ENCODE measurements at places on chromosomes 11 and 22. TPM values are rescaled to one million over a fixed set of nuclear protein-coding genes. Genes with fewer than 3 reads are reported as not detected.

NEFH gene
- 1.7 TPM for total RNA-seq

POLR3H gene
- 39.7 TPM for total RNA-seq

ANAPC15 gene
- total RNA-seq = 108 TPM

SPDYC gene
- not detected for total RNA-seq

IL17REL gene
- total RNA-seq = not detected

IFTAP gene
- 15.8 TPM for total RNA-seq

CFAP300 gene
- total RNA-seq = 0.90 TPM

- DNase-seq = no peak
Observed at GRCh38 chr11:108535384-108535955, 37.3 kb upstream of the POGLUT3 start.

GRCh38 chr11:19101796-19102520, 15.0 kb upstream of the ZDHHC13 start:
- no peak for DNase-seq

DNA sequence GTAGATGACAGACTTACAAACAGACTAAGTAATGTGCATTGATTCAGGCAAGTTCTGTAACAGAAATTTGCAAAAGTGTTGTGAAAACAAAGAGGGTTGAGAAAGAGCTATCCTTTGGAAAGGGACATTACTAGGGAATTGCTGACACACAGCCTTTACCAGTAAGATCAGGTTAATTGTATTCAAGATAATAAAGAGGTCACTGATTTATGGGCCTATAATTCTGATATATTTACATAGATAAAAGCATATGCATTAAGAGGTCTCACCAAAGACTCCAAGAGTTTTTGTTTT, 138.7 kb downstream of the MAML2 start:
- DNase-seq = no peak

DNA sequence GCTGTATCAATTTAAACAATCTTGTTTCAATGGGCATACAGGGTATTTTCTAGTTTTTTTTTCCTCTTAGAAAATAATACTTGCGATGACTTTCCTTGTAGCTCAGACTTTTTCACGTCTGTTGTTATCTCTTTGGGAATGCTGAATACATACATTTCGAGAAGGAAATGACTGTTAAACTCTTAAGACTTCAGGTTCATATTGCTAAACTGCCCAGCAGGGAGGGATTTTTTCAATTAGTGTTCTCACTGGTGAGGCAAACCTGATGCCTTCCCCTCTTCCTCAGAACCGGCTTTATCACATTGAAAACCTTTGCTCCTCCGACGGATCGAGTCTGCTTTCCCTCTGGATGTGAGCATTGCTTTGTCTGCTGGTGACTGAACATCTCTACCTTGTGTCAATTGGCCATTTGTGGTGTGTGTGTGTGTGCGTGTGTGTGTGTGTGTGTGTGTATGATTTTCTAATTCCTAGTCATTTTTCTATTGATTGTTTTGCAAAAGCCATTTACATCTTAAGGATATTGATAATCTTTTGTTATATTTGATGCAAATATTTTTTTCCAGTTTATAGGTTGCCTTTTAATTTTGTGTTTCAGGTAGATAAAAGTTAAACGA, 6.6 kb downstream of the NEAT1 start:
- DNase-seq = peak; percentile 76

DNA sequence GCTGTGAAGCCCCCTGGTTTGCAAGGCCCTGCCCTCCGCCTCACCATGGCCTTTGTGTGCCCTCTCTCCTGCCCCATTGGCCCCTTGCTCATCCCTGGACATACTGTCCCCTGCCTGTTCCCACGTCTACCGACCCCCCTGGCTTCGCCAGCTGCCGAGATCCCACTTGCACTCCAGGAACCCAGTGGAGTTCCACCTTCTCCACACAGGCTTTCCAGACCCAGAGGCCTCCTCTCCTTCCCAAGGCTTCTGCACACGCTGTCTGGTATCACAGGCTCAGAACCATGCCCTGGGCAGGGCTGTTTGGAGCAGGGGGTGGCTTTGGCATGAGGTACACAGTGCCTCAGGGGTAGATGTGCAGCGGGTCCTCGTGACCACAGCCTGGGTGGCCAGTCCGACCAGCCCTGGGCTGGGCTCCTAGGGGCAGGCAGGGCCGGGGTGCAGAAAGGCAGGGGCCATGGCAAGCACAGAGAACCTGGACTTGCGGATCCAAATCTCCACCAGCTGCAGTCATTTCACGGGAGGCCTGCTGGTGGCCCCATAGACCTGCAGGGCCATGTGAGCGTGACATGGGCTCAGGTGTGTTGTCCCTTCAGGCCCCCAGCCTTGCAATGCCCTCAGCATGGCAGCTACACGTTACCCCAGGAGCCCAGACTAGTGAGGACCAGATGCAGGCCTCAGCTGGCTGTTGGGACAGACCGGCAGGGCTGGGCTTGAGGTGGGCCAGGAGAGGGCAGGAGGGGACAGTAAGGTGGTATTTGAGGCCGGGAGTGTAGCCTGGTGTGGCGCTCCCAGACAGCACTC, 9.5 kb downstream of the GRK2 start:
- no peak for DNase-seq

GRCh38 chr11:27158456-27159334, 118.1 kb downstream of the BBOX1 start:
- peak; percentile 81 for DNase-seq

- DNase-seq = no peak
Observed at GRCh38 chr11:83284501-83285150, 1.5 kb downstream of the CCDC90B start.

DNA sequence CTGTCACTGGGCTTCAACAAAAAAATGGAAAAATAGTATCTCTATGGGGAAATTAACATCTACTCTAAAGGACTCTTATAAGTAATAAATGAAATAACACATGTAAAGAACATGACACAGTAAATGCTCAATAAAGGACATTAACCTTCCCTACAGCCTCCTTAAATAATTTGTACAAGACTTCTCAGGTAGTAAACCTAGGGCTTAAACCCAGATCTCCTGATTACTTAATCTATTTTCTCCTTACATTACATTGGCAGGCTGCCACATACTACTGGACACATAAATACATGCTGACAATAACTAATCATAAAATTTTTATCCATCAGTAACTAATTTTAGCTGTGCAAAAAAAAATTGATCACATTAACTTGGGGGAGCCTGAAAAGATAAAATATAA, 4.9 kb downstream of the AMBRA1 start:
- no peak for DNase-seq

DNA sequence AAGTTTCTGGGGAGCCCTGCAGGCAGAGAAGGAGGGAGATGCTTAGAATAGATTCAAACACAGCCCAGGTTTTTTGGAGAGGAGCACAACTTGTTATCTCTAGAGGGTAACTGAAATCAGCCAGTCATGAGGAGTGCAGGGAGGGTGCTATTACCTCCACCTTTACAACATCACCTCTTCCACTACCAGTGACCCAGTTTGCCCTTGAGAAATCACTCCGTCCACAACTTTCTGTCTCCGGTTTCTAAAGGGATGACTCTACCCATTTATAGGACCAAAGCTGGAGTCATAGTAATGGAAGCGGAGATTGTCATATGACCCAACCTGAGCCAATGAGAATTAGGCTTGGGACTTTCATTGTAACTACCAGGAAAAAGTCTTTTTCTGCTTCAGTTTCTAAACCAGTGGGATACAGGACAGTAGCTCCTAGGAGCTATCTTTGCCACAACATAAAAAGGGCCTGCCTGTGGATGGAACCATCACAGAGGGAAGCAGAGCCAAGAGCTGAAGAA, 131.2 kb upstream of the SERPIND1 start:
- no peak for DNase-seq

- no peak for DNase-seq
Observed at GRCh38 chr22:30040499-30041260, 39.6 kb upstream of the HORMAD2 start.

- DNase-seq = no peak
Observed at GRCh38 chr11:68694431-68695297, 10.3 kb downstream of the GAL start.
